D341Med (cell line): ENCODE measurements at places on chromosomes 1 and 21.

DNA sequence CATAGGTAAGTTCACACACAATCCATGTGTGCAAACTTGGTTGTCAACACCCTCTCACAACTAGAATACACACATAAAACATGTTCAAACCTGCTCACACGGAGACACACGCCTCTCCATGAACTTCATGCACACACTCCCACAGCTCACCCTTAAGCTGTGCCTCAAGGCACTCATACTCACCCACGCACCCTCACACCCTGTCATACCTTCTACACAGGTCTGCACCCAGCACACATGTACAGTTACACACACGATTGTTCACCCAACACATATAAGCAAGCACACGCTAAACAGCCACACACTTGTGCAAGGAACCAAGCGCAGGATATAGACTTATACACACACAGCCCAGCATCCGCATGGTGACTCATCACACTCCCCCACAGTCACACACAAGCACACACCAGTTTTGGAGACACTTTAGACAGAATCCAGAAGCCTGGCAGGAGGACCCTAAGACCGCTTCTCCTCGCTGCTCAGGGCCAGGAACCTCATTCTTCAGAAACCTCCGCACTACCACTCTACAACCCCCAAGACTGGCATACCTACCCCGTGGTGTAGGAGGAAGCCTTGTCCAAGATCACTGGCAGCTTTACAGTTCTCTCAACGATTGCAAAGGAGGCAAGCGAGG is 58.7 kb upstream of the ZC3H12A start:
- DNase-seq = no peak

GRCh38 chr1:77672374-77672773 is 10.1 kb downstream of the ZZZ3 start:
- DNase-seq = no peak

GRCh38 chr1:6056572-6056948 is 10.9 kb downstream of the KCNAB2 start:
- DNase-seq = no peak

DNA sequence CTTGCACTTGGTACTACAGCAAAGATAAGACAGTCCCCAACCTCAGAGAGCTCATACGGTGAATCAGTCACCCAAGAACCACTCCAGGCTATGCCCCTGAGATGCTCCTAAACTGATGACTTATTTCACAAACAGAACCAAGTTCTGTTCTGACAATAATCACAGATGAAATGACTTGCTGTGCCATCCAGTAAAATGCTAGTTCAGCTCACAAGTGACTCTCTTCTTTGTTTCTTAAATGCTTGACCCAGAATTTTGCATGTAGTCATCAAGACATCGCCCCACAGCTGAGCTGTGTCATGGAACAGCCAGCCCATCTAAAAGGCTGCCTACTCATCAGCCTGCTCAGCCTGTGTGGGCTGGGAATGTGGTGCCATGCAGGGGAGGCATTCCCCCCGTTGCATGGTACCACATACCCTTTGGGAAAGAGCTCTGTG is 6.1 kb upstream of the SLC19A2 start:
- DNase-seq = no peak

- DNase-seq = no peak
Observed at GRCh38 chr1:45430490-45430889, 60.5 kb downstream of the TESK2 start.

DNA sequence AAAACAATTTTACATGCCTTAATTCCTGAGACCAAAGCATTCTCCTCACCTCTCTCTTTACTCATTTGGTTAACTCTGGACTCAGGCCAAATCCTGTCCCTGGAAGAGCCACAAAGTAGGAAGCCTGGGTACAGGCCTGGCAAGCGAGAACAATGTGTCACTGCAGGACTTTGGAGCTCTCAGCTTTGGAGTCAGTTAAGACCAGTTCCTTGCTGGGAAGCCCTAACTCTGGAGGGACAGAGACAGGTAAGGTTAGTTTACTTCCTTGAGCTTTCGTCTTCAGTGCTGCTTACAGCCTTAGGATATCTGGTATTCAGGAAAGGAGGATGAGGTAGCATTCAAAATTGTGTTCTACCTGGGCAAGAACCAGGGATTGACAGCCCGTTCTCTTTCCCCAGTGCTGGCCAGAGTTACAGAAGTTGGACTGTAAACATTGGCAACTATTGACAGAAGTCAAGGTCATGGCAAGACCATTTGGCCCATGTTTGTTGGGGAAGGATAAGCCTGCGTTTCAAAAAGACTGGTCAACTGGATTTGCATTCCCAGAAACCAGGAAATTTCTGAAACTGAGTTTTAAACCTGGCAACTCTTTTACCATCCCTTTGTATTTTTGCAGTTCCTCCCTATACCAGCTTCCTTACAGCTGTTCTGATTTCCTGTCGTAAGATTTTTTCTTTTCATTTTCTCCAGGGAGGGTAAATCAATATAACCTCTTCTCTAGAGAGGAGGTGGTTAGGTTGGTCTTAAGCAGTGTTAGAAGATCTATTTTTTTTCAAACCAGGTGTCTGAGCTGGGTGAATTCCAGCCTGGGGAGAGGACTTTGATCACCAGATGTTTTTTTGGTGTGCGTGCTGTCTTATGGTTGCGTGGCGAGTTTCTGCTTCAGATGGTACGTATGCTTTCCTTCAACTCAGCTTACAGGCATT is at the start of gene C4BPB:
Gene C4BPB, plus strand, starts transcription at position 160 of the 926 bp plus-strand sequence. Its CDS starts 672 bp downstream, at position 832.
- no peak for DNase-seq

DNA sequence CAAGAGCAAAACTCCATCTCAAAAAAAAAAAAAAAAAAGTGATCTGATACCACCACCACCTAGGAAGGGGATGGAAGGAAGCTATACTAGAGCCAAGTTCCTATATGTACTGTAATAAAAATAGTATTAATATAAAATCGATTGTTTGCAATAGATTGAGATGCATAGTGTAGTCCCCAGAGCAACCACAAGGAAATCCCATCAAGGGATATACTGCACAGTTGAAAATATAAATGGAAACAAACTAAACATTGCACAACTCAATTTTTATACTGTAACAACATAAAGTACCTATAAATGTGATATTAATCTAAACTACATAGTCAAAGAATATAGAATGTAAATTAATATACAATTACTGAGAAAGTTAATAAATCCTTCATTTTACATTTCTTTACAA is 20.9 kb upstream of the PSMG1 start:
- no peak for DNase-seq

DNA sequence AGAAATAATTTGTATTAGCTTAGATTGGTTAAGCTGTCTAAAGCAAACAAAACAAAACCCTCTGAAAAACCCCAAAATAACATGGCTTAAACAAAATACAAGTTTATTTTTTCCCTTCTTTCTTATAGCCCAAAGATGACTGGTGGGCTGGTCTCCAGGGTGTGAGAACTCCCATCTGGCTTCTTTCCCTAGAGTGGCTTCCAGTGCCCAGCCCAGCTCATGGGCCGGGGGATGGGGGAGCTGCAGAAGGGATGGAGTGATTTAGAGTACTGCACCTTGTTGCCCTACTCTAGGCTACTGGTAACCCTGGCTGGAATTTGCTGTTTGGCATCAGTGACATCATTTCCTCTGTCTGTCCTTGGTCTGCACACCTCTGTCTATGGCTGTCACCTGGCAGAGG is 223.0 kb downstream of the PBX1 start:
- DNase-seq = no peak
